Endothelial cell (in vitro differentiated cells): ENCODE measurements at places on chromosomes 12 and 14. TPM values are rescaled to one million over a fixed set of nuclear protein-coding genes. Genes with fewer than 3 reads are reported as not detected.

GRCh38 chr12:65335021-65335714 lies 56.7 kb downstream of the MSRB3 start:
- H3K36me3 ChIP-seq: no peaks in the 10 kb centered on the region
- H3K27ac ChIP-seq: peak overlapping the region; percentile 68
- H3K4me1 ChIP-seq: peaks cover 2% of the 10 kb centered on the region
- H3K27me3 ChIP-seq: no peaks in the 10 kb centered on the region
- DNase-seq: no peak
- no peak overlapping the region for H3K4me3 ChIP-seq

DNA sequence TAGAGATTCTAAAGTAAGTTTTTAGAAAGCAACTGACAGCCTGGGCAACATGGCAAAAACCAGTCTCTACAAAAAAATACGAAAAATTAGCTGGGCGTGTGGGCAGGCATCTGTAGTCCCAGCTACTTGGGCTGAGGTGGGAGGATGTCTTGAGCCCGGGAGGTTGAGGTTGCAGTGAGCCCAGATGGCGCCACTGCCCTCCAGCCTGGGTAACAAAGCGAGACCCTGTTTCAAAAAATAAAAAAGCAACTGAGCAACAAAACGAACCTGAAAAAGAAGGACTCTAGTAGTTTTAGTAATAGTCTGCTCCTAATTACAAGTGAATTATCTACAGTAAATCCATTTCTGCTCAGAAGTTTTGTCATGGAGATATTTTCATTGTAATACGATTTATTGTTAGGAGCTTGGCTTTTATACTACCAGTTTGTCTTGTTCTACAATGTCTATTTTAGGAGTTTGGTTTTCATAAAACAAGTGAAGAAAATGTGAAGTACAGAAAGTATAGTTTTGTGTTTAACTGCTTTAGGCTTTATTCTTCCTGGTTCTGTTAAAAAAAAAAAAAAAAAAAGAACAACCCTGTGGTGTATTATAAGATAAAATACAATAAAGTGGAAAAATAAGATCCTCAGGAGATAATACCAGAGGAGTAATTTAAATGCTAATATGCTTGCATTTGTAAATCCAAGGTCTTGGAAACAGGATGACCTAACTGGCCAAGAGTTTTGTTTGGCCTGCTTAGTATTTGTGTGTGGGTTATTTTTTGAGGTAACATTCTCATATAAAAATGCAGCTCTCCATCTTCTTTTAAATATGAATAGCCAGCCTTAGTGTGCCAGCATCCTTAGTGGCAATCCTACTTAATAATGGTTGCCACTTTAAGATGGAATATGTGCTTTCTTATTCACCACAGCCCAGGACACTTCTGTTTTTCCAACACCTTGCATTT lies 2.8 kb downstream of the TMX1 start:
- no peaks in the 10 kb centered on the region for H3K36me3 ChIP-seq
- H3K27me3 ChIP-seq: no peaks in the 10 kb centered on the region
- no peak overlapping the region for H3K27ac ChIP-seq

GRCh38 chr12:128661226-128661569 lies 162.6 kb downstream of the SLC15A4 start:
- no peak for DNase-seq
- no peak overlapping the region for H3K27ac ChIP-seq
- no peaks in the 10 kb centered on the region for H3K27me3 ChIP-seq
- no peak overlapping the region for H3K4me3 ChIP-seq
- H3K4me1 ChIP-seq: no peaks in the 10 kb centered on the region

LMNTD1 gene
- total RNA-seq: not detected

SIX6 gene
- not detected for total RNA-seq
